ENCODE measurements at places on chromosomes 3 and 15.

GRCh38 chr3:177144922-177145321, 52.4 kb downstream of the TBL1XR1 start:
- no peak for DNase-seq

- DNase-seq, result no peak
These were observed 33.1 kb downstream of the DZIP1L start for GRCh38 chr3:138082085-138082991.

DNA sequence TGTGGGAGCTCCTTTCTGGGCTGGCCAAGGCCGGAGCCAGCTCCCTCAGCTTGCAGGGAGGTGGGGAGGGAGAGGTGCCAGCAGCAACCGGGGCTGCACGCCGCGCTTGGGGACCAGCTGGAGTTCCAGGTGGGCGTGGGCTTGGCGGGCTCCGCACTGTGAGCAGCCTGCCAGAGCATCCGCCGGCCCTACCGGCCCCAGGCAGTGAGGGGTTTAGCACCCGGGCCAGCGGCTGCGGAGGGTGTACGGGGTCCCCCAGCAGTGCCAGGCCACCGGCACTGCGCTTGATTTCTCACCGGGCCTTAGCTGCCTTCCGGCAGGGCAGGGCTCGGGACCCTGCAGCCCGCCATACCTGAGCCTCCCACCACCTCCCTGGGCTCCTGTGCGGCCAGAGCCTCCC, 651.0 kb upstream of the ARPP21 start:
- DNase-seq, result no peak

- no peak for DNase-seq
These were observed 68.9 kb downstream of the PLD1 start for GRCh38 chr3:171741377-171741776.

- no peak for DNase-seq
These were observed 38.1 kb downstream of the UBE2E2 start for GRCh38 chr3:23241256-23241655.

DNA sequence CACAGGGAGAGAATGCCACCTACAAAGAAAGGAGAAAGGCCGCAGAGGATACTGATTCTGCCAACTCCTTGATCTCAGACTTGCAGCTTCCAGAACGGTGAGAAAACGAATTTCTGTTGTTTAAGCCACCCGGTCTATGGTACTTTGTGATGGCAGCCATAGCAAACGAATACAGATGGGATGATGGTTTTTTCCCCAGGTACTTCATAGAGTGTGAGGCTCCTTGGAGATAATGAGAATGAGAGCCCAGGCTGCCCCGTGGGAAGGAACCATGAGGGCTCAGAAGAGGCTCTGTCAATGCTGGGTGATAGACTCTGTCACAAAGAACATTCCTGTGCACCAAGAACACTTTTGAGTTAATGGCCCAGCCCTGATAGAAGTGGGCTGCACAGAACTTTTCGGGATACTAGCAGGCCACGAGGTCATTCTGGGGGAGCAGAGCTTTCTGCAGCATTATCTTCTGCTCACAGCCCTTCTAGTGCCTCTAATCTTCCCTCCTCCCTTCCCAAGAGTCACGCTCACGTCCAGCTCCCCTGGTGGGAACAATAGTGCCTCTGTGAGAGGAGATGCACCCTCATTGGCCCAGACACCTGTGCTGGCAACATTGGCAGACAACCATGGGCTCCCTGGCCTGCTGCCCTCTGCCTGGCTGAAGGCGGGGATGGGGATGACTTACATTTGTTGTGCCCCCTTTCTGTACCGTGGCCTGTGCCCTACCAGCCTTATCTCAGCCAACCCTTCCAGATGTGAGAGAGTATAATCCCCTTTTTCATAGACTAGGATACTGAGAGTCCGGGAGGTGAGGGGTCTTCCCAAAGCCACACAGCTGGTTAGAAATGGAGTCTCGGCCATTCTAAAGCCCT, 5.2 kb upstream of the RLBP1 start:
- peak; percentile 67 for DNase-seq

GRCh38 chr15:29835301-29835700, 13.0 kb upstream of the TJP1 start:
- no peak for DNase-seq

DNA sequence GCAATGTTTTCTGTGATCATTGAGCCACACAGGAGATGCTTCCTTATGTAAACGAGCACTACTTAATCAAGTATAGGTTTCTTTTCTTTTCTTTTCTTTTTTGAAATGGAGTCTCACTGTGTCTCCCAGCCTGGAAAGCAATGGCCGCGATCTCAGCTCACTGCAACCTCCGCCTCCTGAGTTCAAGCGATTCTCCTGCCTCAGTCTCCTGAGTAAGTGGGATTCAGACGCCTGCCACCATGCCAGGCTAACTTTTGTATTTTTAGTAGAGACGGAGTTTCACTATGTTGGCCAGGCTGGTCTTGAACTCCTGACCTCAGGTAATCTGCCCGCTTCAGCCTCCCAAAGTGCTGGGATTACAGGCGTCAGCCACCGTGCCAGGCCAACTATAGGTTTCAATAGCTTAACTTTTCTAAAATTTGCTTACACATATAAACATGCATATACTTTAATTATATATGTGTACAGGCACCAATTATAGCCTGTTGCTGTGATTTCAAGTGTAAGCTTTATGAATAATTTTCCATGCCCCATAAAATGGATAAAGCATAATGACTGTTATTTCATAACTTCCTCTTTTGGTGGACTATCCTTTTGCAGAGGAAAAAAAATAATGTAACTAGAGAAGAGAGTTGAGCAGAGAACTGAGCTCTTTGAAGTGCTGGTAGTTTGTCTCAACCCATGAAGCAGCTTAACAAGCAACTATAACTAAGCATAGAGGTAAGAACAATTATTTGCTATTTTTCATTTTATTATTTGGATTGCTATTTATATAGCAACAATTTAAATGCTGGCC, 24.8 kb upstream of the MBNL1 start:
- DNase-seq, result no peak
